Hypothalamus (tissue), 51 donors: ENCODE measurements at places on chromosomes 13 and 19.
A peak's percentile ranks its signal among the peaks of the same experiment; 100 is the strongest.

DNA sequence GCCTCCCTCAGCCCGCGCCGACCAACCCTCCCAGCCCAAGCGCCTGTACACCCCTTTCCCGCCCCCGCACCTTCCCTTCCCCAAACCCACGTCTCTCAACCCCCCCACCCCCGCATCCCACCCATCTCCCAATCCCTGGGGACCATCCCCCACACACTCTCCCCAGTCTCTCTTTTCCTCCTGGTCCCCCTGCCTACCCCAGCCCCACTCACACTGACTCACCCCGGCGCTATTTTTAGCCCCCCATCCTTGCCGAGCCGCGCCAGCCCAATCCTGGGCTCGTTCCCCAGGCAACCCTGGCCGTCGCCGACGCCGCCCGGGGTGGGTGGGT, 11.7 kb downstream of the CIC start:
- peak; percentile 68 for DNase-seq

- no peak for DNase-seq
Observed at GRCh38 chr19:35779033-35779432, 3.7 kb downstream of the ARHGAP33 start.

GRCh38 chr19:55437410-55437809, 5.7 kb downstream of the SHISA7 start:
- no peak for DNase-seq

GRCh38 chr13:74197677-74198429, 63.6 kb upstream of the KLF12 start:
- no peak for DNase-seq

- no peak for DNase-seq
Observed at GRCh38 chr19:7932276-7932929, 6.5 kb upstream of the CTXN1 start.

- no peak for DNase-seq
Observed at GRCh38 chr13:46160065-46160464, 21.9 kb downstream of the LCP1 start.

DNA sequence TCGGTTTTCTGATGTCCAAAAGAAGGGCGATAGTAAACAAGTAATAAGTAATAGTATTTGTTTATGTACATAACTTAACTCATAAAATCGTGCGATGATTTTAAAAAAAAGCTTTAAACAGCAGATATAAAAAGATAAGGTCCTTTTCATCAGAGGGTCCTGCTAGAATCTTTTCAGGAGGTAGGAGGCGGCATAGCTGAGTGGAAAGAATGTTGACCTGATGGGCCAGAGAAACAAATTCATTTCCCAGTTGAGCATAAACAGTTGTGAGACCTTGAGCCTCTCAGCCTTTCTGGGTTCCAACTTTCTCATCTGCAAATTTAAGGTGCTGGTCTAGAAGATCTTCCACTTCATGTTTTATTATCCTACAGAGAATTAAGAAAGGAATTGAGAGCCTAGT, 173.5 kb downstream of the LACC1 start:
- DNase-seq: no peak

DNA sequence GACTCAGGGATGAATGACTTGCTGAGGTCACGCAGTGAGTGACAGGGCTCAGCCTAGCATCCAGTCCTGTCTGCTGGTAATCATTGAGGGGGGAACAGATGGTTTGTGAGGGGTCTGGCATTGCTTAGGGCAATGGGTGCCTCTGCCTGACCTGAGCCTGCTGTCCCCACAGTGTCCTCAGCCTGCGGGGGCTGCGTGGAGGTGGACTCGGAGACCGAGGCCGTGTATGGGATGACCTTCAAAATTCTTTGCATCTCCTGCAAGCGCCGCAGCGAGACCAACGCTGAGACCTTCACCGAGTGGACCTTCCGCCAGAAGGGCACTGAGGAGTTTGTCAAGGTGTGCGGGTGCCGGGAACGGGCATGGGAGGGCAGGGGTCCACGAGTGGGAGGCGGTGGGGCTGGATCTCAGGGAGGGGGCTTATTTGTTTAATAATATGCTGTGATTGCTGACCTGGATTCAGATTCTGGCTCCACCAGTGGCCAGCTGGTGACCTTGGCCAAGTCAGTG, 2.1 kb downstream of the SCN1B start:
- DNase-seq: no peak

DNA sequence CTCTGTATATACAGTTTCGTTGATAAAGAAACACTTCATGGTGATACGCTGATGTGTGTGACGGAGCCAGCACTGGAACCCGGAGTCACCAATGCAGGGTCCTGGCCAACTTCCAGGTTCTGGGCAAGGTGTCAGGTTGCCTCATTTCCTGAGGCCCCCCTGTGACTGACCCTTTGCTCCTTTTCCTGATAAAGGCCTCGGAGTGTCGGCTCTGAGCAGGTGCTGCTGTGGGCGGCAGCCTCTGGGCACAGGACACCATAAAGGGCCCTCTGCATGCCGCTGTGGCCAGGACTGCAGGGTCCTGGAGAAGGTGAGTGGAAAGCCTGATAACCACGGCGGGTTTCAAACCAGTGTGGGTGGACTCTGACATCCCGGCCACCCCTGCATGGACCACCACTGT, 17.3 kb upstream of the MYDGF start:
- DNase-seq: no peak

DNA sequence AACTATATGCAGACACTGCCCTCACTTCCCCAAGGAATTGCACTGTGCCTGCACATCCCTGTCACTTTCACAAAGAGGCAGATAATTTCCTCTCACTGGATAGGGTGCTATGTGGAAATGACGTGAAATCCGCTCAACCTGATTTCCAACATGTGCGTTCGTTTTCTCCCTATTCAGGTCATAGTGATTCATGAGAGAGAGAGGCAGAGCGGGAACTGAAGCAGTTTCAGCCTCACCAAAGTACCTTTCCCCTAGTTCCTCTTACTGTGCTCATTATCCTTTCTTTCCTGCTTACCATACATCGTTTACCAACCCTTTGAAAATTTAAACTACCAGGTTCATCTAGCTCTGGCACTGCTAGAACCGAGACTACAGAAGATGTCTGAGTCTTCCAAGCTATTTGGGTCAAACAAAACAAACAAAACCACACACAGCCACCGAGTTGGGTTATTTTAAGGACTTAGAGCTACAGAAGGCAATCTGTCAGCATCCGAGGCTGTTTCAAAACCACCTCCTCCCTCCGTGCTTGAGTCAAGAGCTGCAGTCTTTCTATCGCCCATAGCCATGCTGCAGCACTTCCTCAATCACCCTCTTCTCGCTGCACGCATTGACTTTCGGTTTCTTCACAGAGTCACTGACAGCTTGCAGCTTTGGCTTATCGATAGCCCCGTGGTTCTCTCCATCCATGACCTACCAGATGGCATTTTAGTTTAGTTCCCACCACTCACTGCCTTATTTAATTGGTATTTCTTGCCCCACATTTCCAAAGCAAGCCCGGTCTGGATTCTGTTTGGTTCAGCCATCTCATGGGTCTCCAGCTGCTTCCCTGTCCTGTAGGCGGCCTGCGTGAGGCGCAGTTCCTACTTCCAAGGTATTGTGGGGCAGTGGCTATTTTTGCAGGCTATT, 1395.8 kb downstream of the EFNB2 start:
- no peak for DNase-seq
